NCI-H1417 treated with DMSO at 0.1 percent for 48 hours (cell line): ENCODE measurements at places on chromosomes 5 and 9.

DNA sequence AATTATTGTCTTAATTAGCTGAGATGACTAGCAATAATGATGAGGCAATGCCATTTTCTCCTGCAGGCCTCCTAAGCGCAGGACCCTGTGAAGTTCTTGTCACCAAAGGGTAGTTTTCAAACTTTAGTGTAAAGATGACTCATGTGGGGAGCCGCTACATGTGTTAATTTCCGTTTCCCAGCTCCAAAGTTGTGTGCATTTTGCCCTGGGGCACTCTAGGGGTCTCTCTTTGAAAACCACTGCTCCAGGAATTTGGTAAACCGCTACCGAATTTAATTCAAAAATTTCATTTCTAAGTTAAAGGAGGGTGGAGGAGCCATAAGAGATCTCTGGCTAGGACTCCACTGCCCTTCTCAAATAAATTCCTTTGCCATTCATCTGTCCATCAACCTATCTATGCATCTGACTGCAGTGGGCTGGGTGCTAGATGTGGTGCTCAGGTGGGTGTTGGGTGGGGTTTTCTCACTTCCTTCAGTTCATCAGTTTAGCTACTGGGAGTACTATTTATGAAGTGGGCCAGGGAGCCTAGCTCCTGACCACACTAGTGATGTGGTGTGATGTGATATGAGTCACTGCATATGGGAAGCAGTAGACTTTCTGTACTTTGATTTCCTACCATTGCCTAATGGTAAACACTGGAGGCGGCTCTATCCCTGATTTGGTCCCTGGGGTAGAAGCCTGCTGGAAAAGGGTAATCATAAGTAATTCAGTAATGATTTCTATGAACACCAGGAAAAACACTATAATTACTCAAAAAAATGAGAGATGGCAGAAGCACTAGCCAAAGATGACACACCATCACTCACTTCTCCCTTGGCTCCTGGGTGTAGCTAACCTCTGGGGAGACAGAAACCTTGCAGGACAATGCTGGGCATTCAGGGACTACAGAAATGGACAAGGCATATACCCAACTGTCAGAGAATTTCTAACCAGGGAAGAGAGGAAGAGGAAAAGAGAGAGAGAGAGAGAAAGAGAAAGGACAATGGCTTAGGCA lies 4.0 kb upstream of the ZSWIM6 start:
- DNase-seq = no peak

DNA sequence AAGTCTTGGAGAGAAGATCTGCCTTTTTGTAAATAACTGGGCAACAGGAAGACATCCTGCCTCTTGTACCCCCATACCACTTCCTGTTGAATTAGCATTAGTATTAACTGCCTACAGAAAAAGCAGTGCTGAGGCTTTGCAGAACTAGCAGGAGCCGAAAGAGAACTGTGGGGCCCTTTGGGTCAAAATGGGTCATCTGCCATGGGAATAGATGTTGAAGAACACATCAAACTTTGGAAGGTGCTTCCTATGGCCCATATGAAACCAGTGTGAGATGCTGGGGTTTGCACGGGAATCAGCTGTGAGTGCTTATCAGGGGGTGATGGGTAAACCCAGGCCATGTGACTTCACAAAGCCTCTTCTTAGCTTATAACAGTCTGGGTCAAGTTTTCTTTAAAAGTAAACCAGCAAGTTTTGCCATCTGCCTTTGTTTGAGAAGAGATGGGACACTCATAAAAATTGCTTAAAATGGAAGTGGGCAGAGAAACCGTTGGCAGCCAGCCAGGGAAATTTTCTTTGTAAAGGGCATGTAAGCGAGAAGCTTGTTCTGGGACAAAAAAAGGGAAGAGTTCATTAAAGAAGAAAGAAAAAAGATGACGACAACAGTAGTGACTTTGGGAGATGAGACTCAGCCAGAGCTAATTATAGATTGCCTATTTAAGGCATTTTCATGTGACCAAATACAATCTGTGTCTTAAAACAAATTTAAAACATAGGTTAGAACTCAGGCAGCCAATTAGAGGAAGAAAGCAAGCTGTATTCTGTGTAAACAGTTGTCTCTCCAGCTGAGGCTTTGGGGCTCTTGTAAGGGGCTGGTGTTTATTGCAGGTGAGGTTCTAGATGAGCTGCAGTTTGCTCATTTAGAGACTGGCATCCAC lies 4.4 kb downstream of the SLC25A25 start:
- DNase-seq = peak; percentile 38

DNA sequence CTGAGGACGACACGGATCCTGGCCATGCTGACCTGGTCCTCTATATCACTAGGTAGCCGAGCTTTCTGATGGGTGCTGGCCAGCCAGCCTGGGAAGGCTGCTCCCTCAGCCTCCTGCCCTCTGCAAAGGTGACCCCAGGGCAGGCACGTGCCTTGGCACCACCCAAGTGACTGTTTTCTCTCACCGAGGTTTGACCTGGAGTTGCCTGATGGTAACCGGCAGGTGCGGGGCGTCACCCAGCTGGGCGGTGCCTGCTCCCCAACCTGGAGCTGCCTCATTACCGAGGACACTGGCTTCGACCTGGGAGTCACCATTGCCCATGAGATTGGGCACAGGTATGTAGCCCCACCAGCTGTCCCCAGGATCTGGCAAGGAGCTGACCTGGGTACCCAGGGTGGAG lies 3.8 kb downstream of the ADAMTS13 start:
- DNase-seq = no peak

DNA sequence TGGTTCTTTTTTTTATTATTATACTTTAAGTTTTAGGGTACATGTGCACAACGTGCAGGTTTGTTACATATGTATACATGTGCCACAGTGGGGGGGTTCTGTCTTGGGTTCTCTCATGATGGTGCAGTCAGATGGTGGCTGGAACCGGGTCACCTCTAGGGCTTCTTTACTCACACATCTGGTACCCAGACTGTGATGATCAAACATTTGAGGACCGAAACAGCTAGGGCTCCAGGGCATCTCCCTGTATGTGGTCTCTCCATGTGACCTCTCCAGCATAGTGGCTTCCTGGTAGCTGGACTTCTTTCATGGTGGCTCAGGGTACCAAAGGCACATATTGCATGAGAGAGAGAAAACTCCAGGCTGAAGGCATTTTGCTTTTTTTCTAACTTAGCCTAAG lies 9.8 kb upstream of the CRHBP start:
- DNase-seq = no peak

DNA sequence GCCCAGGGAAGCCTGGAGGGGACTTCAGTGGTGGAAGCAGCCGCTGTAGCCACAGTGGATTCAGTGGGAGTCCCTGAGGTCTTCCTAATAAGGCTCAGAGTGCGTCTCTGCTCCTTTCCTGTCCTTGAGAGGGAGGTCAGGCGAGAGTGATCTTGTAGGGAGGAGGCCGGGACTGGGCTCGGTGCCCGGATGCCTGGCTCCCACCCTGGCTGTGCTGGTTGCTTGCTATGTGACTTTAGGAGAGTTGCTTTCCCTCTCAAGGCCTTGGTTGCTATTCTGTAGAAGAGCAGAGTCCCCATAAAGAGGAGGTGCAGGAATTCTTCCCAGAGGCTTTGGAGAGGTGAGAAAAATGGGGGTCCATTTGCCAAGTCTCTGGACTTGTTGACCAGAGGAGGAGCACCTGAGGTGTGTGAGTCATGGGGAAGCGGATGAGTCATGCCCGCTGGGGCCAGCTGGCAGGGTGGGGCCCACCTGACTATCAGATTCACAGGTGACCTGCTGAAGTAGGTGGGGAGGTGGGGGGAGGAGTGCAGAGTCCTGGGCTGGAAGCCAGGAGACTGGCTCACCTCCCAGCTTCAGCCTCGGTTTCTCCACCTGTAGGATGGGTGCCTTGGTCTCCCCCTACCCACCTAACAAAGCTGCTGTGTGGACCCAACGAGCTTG lies 13.8 kb downstream of the GSN start:
- no peak for DNase-seq

- DNase-seq = no peak
These were observed 81.6 kb downstream of the ADAMTS16 start for GRCh38 chr5:5221724-5222123.

- DNase-seq = no peak
These were observed 108.3 kb downstream of the RPS23 start for GRCh38 chr5:82169892-82170291.

GRCh38 chr9:88646539-88647300 lies 111.7 kb downstream of the NXNL2 start:
- no peak for DNase-seq

GRCh38 chr5:169838688-169839087 lies 141.6 kb downstream of the INSYN2B start:
- no peak for DNase-seq

DNA sequence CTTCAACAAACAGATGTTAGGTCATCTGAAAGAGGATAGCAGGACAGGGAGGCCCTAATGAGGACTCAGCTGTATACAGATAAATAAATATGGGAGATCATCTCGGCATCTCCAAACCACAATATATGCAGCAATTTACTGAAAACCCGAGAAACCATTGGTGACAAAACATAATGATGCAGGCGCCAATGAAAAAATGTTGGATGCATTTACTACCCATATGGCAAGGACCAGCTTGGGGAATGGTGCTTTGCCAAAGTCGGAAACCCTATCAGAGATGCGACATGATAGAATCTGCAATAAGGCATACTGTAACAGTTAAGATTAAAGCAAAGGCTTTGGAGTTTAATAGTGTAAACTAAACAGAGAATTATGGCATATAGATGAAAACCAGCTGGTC lies 92.0 kb downstream of the SNCAIP start:
- no peak for DNase-seq

DNA sequence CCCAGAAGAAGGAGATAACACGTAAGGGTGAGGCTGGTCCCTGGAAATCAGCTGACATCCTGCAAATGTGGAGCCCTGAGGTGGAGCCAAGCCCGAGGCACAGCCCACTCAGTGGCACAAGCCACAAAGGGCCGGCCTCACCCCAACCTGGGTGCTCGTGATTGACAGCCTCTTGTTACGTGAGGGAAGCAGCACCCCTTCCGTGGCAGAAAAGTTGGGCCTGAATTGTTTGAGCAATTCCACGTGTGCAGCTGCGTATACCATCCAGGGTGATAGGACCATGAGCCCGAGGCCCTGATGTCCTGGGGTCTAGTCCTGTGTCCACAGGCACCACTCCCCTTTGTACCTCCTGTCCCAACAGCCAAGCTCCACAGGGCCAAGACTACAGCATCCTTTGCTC lies 4.8 kb downstream of the ORM2 start:
- DNase-seq = no peak

GRCh38 chr5:76547891-76548524 lies 75.2 kb downstream of the F2RL2 start:
- no peak for DNase-seq

- no peak for DNase-seq
These were observed 69.4 kb upstream of the ADAMTS2 start for GRCh38 chr5:179414459-179415261.

GRCh38 chr5:59187857-59188256 lies 605.0 kb downstream of the RAB3C start:
- no peak for DNase-seq

- DNase-seq = no peak
These were observed 134.3 kb downstream of the MACROH2A1 start for GRCh38 chr5:135264451-135265440.

- no peak for DNase-seq
These were observed 1821.0 kb downstream of the EFNA5 start for GRCh38 chr5:105849701-105850100.

GRCh38 chr5:172953776-172954675 lies 5.2 kb upstream of the RPL26L1 start:
- DNase-seq = no peak

DNA sequence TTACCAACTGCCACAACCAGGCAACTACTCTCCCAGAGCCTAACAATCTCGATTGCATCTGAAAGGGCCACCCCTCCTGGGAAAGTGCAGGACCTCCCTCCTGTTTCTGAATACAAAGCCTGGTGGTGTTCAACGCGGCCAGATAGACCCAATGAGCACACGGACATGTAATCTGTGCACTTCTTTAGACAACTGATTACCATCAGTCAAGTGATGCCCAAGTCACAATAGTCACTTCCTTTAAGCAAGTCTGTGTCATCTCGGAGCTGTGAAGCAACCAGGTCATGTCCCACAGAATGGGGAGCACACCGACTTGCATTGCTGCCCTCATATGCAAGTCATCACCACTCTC lies 739 bp downstream of the C9orf72 start:
- no peak for DNase-seq

- no peak for DNase-seq
These were observed 185.3 kb downstream of the MAPKAP1 start for GRCh38 chr9:125521462-125522327.

- no peak for DNase-seq
These were observed 118.7 kb upstream of the PUM3 start for GRCh38 chr9:2962471-2963172.

DNA sequence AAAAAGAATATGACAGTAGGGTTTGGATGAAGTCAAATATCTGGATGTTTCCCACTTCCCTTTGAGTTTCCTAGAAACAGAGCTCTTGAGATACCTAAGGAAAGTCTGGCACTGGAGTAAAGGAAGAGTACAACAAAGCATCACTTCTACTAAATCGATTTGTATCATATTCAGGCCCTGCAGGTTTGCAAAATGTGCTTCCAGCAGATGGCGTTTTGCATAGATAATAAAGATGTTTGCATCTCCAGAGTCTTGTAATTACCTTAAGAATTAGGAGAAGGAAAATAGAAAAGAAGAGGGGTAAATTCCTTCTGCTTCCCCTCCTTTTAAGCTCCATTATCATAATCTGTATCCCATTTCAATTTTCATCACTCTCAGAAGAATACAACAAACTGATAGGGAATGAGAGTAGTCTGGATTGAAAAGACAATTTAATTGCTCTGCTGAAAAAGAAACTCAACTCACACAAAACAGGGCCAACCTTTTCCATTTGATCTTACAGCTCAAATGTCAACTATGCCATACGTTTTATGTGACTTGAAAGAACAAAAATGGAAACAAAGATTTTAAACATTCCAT lies 380.4 kb downstream of the PTPRD start:
- DNase-seq = no peak

DNA sequence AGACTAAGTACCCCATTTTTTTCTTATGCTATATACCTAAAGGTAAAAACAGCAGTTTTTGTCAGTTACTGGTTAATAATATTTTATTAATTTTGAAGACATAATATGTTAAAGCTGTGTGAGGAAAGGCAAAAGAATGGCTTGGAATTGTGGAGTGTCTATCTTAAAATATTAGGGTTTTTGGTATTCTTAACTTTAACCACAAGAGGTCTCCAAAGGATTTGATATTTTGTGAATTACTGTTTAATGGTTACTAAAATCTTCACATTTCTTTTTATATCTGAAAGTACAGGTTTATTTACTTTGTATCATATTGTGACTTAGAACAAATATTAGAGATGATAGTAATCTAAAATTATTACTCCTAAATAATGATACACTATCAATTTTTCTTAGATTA lies 32.0 kb upstream of the DHFR start:
- DNase-seq = no peak

- no peak for DNase-seq
These were observed 135.1 kb downstream of the SLC25A46 start for GRCh38 chr5:110873773-110874437.

GRCh38 chr5:56350597-56351170 lies 117.6 kb upstream of the ANKRD55 start:
- no peak for DNase-seq
